ENCODE measurements at places on chromosomes 3 and 15.

DNA sequence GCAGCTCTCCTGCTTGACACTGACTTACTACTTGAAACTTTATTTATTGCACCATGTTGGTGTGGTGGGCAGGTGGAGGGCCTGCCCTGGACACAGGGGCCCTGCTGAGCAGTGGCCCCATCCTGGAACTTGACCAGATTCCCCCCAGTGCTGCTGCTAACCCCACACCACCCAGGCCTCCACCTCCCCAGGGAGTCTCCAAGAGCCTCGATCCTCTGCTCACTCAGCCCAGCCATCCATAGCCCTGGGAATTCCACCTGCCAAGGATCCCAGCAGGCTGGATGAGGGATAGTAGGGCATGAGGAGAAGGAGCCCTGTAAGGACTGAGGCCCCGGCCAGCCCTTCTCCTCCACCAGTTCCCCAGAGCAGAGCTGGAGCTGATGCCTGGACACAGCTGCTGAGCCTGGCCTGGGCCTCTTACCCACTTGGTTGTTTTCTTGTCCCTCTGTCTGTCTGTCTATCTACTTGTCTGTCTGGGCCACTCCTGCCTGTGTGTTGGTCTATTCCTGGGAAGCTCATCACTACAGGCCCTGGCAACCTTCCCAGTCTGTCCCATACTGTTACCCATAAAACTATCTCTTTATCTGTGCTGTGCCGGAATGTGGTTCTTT is 2.8 kb downstream of the CHAC1 start:
- peaks cover 7% of the 10 kb centered on the region for H3K4me1 ChIP-seq
- no peak overlapping the region for H3K27ac ChIP-seq
- peaks cover 18% of the 10 kb centered on the region for H3K36me3 ChIP-seq
- H3K27me3 ChIP-seq: no peaks in the 10 kb centered on the region
- no peak for DNase-seq

GRCh38 chr3:64681827-64682226 is 6.0 kb downstream of the ADAMTS9 start:
- DNase-seq: no peak
- no peak overlapping the region for H3K4me3 ChIP-seq
- peaks cover 46% of the 10 kb centered on the region for H3K27me3 ChIP-seq
- no peak overlapping the region for H3K27ac ChIP-seq
- peaks cover 9% of the 10 kb centered on the region for H3K4me1 ChIP-seq
- no peaks in the 10 kb centered on the region for H3K36me3 ChIP-seq

DNA sequence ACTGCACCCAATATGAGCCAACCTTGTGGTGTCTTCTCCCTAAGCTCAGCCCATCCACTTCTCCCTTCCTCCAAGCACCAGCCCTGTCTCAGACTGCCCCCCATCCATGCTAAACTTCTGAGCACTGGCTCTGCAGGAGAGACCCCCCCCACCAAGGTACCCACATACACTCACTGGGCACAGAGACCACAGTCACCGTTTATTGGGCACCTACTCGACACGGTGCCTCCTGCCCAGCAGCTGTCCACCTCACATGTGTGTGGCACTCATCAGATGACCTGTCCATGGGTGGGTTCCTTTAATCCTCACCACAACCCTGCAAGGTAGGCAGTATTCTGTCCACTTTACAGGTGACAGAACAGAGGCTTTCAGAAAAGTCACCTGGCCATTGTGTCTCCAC is 22.3 kb upstream of the SFMBT1 start:
- no peaks in the 10 kb centered on the region for H3K36me3 ChIP-seq
- no peak overlapping the region for H3K27ac ChIP-seq
- peaks cover 5% of the 10 kb centered on the region for H3K4me1 ChIP-seq
- no peak for DNase-seq
- no peak overlapping the region for H3K4me3 ChIP-seq
- no peaks in the 10 kb centered on the region for H3K27me3 ChIP-seq

DNA sequence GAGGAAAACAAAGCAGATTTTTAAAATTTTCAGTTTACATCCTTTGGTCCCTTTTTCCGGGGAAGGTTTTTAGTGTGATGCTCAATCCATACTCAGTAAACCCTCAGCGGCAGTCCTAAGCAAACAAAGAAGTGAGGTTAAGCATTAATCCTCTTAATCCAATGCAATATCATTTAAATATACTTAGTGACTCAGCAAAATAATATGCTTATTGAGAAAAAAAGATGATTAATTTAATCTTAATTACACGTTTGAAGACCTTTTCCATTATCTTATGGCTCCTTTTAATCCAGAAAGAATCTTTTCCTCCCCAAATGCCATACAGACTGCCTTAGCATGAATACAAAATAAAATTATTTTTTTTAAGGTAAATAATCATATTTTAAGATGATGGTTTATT is at the start of gene GABRR3:
Gene GABRR3 (minus strand): TSS at position 108 of the 400 bp plus-strand sequence. CDS start 328 bp downstream, outside the sequence.
- H3K27me3 ChIP-seq: no peaks in the 10 kb centered on the region
- no peak for DNase-seq
- no peaks in the 10 kb centered on the region for H3K4me1 ChIP-seq
- H3K27ac ChIP-seq: no peak within 1 kb of the TSS

- H3K36me3 ChIP-seq: no peaks in the 10 kb centered on the region
- no peak overlapping the region for H3K27ac ChIP-seq
- H3K4me1 ChIP-seq: peaks cover 4% of the 10 kb centered on the region
- DNase-seq: no peak
- H3K4me3 ChIP-seq: no peak overlapping the region
Observed at GRCh38 chr3:57818772-57819171, 62.7 kb downstream of the SLMAP start.

DNA sequence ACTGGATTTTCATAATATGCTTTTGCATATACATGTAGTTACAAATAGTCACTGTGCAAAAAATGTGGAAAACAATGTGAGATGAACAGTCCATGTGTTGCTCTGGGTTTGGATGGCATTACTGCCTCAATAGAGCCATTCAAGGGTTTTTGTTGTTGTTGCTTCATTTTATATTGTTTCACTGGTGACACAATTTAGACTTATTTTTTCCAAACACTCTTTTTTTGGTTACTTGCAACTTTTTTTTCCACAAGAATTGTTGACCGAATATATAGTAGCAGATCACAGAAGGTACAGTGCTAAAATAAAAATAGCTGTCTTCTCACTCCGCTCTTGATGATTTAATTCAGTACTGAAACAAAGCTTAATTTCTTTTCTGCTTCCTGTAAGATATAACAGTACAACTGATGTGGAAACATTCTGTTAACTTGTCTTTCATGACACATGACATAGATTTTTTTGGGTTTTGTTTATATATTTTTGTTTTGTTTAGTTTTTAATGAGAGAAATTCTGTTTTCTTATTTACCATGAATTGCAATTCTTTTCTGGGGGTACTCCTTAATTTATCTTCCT is 618.6 kb downstream of the NAALADL2 start:
- H3K36me3 ChIP-seq: no peaks in the 10 kb centered on the region
- no peak overlapping the region for H3K4me3 ChIP-seq
- H3K4me1 ChIP-seq: no peaks in the 10 kb centered on the region
- H3K27ac ChIP-seq: no peak overlapping the region

Data from iPS DF 6.9 (cell line).